ENCODE measurements at places on chromosomes 1 and 21.

- H3K27ac ChIP-seq, result no peak overlapping the region
- peaks cover 14% of the 10 kb centered on the region for H3K27me3 ChIP-seq
- DNase-seq, result no peak
- no peak overlapping the region for H3K4me3 ChIP-seq
Observed at GRCh38 chr1:200304171-200304570, 105.7 kb downstream of the ZNF281 start.

- no peaks in the 10 kb centered on the region for H3K36me3 ChIP-seq
- H3K4me3 ChIP-seq, result no peak overlapping the region
- DNase-seq, result no peak
- no peaks in the 10 kb centered on the region for H3K27me3 ChIP-seq
- peaks cover 29% of the 10 kb centered on the region for H3K4me1 ChIP-seq
- peak overlapping the region; percentile 87 for H3K27ac ChIP-seq
Observed at GRCh38 chr1:224212618-224213061, 29.6 kb downstream of the DEGS1 start.

DNA sequence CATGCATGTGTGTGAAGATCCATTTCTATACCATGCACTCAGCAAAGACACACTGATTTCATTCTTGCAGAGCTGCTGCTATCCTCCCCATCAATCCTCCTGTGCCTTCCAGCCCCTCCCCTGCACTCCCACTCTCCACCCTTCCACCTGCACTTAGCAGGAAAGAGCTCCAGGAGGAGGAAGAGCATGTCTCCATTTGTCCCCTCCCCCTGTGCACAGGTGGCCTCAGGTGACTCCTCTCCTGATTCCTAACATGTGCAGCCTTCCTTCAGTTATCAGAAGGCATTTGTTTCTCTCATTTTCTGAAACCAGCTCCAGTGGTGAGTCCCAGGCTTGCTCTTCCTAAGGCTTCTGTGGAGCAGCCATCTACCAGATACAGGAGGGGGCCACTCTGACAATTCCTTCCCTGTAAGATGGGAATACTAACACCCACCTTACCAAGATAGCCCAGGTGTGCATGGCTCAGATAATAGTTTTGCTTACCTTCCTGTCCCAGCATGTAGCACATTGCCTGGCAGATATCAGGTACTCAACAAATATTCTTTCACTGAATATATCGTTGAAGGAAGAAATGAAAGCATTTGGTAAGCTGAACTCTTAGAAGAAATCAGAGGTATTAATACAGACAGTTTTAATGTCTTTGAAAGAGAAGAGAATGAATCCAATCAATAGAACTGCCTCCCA lies 21.9 kb upstream of the FAM3B start:
- H3K27ac ChIP-seq, result no peak overlapping the region
- no peaks in the 10 kb centered on the region for H3K36me3 ChIP-seq
- no peak overlapping the region for H3K4me3 ChIP-seq

- H3K36me3 ChIP-seq, result no peaks in the 10 kb centered on the region
- DNase-seq, result no peak
- no peaks in the 10 kb centered on the region for H3K27me3 ChIP-seq
- no peak overlapping the region for H3K4me3 ChIP-seq
- H3K4me1 ChIP-seq, result no peaks in the 10 kb centered on the region
Observed at GRCh38 chr1:214897581-214897980, 185.0 kb upstream of the KCNK2 start.

- no peak for DNase-seq
- H3K4me1 ChIP-seq, result no peaks in the 10 kb centered on the region
- no peak overlapping the region for H3K27ac ChIP-seq
Observed at GRCh38 chr1:163472651-163473248, 151.0 kb downstream of the NUF2 start.

DNA sequence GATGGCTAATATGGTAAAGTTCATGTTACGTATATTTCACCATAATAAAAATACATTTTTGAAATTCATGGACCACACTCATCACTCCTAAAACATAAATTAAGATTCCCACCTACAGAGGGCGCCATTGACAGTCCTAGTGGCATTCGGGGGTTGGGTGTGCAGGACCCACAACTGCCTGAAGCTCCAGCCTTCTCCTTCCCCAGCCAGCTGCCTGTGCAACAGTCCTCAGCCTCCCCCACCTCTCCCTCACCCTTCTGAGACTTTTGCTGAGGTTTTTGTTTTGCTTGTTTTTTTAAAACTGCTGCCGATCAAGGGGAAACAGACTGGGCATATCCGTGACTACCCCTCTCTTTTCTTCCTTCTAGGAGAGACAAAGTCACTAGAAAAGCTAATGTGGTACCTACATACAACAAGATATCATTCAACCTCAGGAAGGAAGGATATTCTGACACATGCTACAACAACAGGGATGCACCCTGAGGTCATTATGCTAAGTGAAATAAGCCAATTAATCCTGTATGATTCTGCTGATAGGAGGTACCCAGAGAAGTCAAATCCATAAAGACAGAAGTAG lies 9.2 kb upstream of the EVA1C start:
- no peak overlapping the region for H3K4me3 ChIP-seq
- H3K36me3 ChIP-seq, result no peaks in the 10 kb centered on the region
- no peaks in the 10 kb centered on the region for H3K27me3 ChIP-seq
- no peak overlapping the region for H3K27ac ChIP-seq

All from suprapubic skin (tissue), 4 donors.